HS-5 (cell line): ENCODE measurements at places on chromosomes 12 and 14.

DNA sequence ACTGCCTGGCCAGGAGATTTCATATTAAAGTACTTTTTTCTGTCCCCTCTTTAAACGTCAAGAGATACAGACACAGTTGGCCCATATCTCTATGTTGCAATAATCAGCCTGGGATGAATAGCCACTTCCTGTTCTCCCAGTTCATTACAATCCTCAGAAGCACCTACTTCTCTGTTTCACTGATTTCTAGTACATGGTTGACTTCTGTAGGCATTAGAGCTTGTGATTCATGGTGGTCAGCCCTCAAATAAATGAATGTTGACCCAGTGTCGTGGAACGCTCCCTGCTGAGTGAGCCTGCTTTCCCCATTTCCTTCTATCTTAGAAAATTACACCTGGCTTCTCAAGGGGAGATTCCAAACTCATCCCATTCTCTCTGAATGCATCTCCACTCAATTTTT lies 416.7 kb downstream of the PDZRN4 start:
- DNase-seq = no peak

- no peak for DNase-seq
These were observed 175.2 kb upstream of the BCL2L14 start for GRCh38 chr12:11895421-11896078.

GRCh38 chr12:130661486-130662255 lies 54.4 kb downstream of the RIMBP2 start:
- DNase-seq = no peak

- no peak for DNase-seq
These were observed 635.8 kb upstream of the FOXG1 start for GRCh38 chr14:28130610-28131284.

GRCh38 chr14:52360831-52361230 lies 46.7 kb downstream of the PTGER2 start:
- DNase-seq = no peak

- peak; percentile 9 for DNase-seq
These were observed 25.3 kb downstream of the JDP2 start for GRCh38 chr14:75452900-75453816.
